ENCODE measurements at places on chromosomes 6 and 20.

GRCh38 chr20:4600308-4601014, 121.2 kb upstream of the PRND start:
- DNase-seq = no peak

DNA sequence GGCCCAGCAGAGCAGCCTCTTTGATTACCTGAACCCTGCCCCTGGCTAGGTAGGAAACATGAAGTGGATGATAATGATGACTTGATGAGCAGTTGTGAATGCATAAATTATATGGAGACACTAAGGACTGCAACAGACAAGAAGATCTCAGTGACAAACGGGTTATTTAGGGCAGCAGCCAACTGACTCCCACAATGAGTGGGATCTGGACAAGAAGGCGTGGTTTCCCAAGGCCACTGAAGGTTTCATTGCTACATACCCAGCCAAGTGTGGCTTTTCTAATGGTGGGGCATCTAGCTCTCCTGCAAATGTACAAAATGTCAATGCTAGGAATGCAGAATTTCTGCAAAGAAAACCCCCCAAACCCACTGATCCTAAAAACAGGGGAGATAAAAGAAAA, 29.4 kb downstream of the RING1 start:
- DNase-seq = no peak

DNA sequence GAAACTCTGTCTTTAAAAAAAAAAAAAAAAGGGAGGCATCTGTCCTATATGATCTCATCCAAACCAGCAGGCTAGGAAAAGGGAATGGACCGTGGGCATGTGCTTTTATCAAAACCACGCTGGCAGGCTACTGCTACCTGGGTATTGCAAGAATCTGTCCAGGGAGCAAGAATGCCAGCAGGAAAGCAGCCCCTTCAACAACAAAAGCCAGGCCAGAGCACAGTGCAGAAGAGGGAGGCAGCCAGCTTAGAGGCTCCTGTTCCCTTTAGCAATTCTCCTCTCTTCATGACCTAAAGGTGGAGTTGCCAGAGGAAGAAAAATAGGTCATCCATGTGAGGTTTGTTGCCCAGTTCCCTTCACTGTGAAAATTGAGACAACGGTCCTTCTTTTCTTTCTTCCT, 18.2 kb downstream of the TBC1D20 start:
- DNase-seq = no peak

DNA sequence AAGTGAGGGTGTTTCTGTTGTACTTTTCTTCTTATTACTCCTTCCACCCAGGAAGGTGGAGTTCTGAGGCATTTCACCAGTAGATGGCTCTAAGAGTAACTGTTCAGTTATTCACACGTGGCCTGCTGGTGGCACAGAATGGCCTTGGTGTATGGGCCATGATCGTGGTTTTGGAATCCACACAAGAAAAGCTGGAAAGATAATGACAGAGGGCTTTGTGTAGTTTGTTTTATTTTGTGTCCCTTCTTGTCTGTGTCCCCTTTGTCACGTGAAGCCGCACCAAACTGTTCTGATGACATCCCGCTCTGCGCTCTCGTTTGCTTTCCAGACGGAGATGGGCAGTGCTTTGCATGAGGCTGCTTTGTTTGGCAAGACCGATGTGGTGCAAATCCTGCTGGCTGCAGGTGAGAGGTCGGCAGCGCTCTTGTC, 93.4 kb downstream of the ANKS1A start:
- peak; percentile 16 for DNase-seq

GRCh38 chr6:166168616-166169548, 1.2 kb upstream of the TBXT start:
- DNase-seq = no peak

- DNase-seq = no peak
Measured at GRCh38 chr6:21265034-21265729, 328.4 kb upstream of the SOX4 start.

- DNase-seq = peak; percentile 58
Measured at GRCh38 chr6:156933201-156934068, 156.3 kb downstream of the ARID1B start.

- DNase-seq = no peak
Measured at GRCh38 chr6:106359959-106360409, 533 bp upstream of the CRYBG1 start.

DNA sequence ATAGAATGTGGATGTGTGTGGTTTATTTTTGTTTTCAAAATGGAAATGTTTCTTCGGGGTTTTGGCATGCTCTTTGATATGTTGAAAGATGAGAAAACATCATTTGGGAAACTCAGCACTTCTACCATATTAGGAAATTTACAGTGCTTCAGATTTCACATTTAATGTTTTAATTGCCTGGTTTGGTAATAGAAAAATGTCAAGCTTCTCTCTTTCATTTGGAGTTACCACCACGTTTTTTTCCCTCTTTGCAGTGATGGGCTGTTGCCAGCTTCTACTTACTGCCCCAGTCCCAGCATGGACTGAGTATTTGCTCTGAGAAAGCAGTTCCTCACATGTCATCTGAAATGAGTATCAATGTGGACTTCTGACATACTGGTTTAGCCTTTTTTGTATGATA, 267.7 kb downstream of the PRL start:
- DNase-seq = no peak

- DNase-seq = no peak
Measured at GRCh38 chr6:128605961-128606360, 85.6 kb upstream of the PTPRK start.

GRCh38 chr6:125451750-125452149, 150.0 kb upstream of the HDDC2 start:
- no peak for DNase-seq

- DNase-seq = peak; percentile 31
Measured at GRCh38 chr6:7108196-7108963, 619 bp downstream of the RREB1 start.

- DNase-seq = no peak
Measured at GRCh38 chr6:11008821-11009220, 35.3 kb downstream of the ELOVL2 start.

GRCh38 chr6:30364591-30364990, 19.6 kb downstream of the RPP21 start:
- DNase-seq = peak; percentile 11

All from OCI-LY7 (cell line).